ENCODE measurements at places on chromosomes 7 and 10.

GRCh38 chr7:137681657-137682562, 164.9 kb downstream of the DGKI start:
- no peak for DNase-seq

DNA sequence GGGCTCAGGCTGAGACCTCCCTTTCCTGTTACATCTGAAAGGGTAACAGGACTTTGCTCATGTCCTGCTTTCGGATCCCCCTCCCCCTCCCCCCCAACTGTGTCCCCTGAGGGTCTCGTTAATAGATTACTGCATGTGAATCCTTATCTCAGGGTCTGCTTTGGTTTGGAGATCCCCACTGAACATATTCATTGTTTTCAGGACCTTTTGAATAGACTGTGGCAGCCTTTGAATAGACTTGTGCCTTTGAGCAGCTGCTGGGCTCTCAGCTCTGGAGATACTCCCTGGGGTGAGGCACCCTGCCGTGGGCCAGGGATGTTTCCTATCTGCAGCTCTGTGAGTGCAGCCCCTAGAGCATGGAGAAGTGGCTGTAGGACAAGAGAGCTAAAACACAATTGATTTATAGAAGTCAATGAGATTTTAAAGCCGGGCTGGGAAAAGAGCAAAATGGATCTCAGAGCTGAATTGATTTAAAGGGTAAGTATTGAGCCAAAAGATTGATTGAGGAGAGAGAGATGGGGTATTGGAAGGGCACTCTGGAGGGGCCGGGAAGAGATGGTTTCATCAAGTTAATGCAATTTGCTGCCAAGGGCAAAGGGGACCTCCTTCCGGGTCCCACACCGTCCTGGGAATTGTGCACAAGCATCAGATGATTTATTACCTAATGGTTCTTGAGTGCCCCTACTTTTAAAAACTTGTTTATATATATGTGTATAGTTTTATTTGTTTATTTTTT, 9.9 kb downstream of the ARHGAP22 start:
- no peak for DNase-seq

- DNase-seq = no peak
Measured at GRCh38 chr7:43691611-43692010, 37.7 kb downstream of the COA1 start.

DNA sequence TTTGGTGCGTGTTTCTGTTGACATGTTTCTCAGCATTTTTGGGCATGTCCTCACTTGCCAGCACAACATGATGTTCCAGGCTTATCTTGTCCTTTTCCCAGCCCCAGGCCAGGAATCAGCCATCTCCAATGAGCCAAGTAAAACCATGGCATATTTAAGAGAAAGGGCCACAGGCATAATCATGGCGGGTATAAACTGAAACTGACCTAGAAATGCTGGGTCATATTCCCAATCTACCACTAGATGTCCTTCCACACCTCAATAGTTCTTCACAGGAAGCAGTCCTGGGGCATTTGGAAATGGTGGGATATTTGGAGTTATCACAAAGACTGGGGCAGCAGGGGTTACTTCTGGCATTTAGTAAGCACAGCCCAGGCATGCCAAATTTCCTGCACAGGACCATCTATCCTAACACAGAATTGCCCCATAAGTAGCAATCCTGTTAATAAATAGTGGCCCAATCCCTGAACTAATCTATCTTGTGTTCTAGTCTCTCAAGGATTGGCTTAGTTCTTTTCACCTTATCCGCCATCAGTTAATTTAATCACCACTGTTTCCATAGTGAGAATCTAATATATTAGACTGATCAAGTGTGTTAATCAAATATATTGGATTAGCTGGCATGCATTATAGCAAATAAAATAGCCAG, 101.6 kb downstream of the NPSR1 start:
- DNase-seq = no peak

GRCh38 chr7:142469696-142470543, 212.1 kb upstream of the PRSS58 start:
- DNase-seq = no peak

DNA sequence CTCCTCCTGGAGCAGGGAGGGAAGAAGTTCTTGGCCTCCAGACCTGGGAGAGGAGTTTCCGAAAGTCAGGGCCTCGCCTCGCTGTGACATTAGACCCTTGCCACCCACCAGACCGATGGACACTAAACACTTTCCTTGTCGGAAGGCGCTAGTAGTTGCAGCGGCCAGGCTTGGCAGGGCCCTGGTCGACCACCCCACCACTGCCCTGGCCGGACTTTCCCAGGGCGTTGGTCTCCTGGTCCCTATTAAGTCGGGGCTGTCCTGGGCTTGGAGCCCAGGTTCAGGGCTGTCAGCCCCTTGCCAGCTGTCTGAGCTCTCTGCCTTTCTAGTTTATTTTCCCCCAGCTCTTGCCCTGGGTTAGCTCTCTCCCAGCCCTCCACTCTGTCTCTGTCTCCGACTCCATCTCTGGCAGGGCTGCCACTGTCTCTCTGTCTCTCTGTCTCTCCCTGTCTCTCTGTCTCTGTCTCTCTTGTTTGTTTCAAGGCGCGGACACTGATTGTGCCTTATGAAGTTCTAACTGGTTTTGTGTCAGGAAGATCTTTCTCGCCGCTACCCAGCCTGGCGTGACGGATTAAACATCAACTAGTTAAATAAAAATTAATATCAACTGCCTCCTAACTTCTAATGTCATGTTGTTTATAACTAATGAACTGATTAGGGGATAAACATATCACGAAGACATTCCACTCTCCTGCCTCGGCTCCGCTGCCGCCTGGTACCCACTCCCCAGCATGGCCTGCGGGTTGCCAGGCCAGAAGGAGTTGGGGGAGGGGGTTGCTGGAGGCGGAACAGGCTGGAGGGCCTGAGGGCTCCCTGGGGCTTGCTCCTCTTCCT, 13.8 kb upstream of the PAX2 start:
- DNase-seq = no peak

All from D721Med (cell line).